Smooth muscle cell of bladder (primary cell): ENCODE measurements at places on chromosomes 6 and 20. TPM values are rescaled to one million over a fixed set of nuclear protein-coding genes. Genes with fewer than 3 reads are reported as not detected.

TSHZ2 gene
- total RNA-seq: 0.43 and 1.8 TPM in 2 replicates

ZSCAN23 gene
- total RNA-seq: 4.4 and 6.0 TPM in 2 replicates

C6orf15 gene
- not detected in 2 replicates for total RNA-seq

LHFPL5 gene
- total RNA-seq: not detected in 2 replicates

CAP2 gene
- 4.0 and 9.5 TPM in 2 replicates for total RNA-seq

RSPO3 gene
- total RNA-seq: 3.7 and 17.4 TPM in 2 replicates

MRPS18B gene
- total RNA-seq: 36.4 and 46.6 TPM in 2 replicates

IRF4 gene
- total RNA-seq: 0.14 and 0.65 TPM in 2 replicates

PRIM2 gene
- total RNA-seq: 25.3 and 54.0 TPM in 2 replicates

SOBP gene
- 4.2 and 5.3 TPM in 2 replicates for total RNA-seq

IL22RA2 gene
- total RNA-seq: not detected in 2 replicates

C6orf89 gene
- total RNA-seq: 52.9 and 60.6 TPM in 2 replicates

PFDN6 gene
- 46.4 and 56.6 TPM in 2 replicates for total RNA-seq

SMOC2 gene
- under 0.01 TPM in 1 of 2 replicates, not detected in the other for total RNA-seq

SLC2A10 gene
- 62.2 and 112 TPM in 2 replicates for total RNA-seq

ZNF831 gene
- not detected in 2 replicates for total RNA-seq

FILIP1 gene
- 0.14 and 0.28 TPM in 2 replicates for total RNA-seq

C6orf118 gene
- not detected in 2 replicates for total RNA-seq

FNDC1 gene
- 0.14 TPM in 1 of 2 replicates, not detected in the other for total RNA-seq

SYCP2L gene
- total RNA-seq: 0.09 and 0.14 TPM in 2 replicates

SYNGAP1 gene
- total RNA-seq: 1.7 and 3.9 TPM in 2 replicates

CYB5R4 gene
- 2.8 and 3.3 TPM in 2 replicates for total RNA-seq

LTA gene
- not detected in 2 replicates for total RNA-seq

RFX6 gene
- not detected in 2 replicates for total RNA-seq

SIM1 gene
- total RNA-seq: not detected in 2 replicates

GHRH gene
- total RNA-seq: not detected in 2 replicates

CST1 gene
- total RNA-seq: 0.28 TPM in 1 of 2 replicates, not detected in the other

HCK gene
- not detected in 2 replicates for total RNA-seq

FAM162B gene
- total RNA-seq: 1.4 and 1.8 TPM in 2 replicates

FKBP5 gene
- total RNA-seq: 2.8 and 4.8 TPM in 2 replicates

MICB gene
- total RNA-seq: 8.2 and 8.4 TPM in 2 replicates

MAFB gene
- total RNA-seq: under 0.01 and 0.83 TPM in 2 replicates

IPCEF1 gene
- total RNA-seq: 0.09 and 0.43 TPM in 2 replicates

AVP gene
- total RNA-seq: not detected in 2 replicates

TSPO2 gene
- total RNA-seq: not detected in 2 replicates

OLIG3 gene
- total RNA-seq: not detected in 2 replicates

SIRPB1 gene
- 0.71 TPM in 1 of 2 replicates, not detected in the other for total RNA-seq

TENT5A gene
- total RNA-seq: 47.5 and 125 TPM in 2 replicates

ANKRD66 gene
- total RNA-seq: not detected in 2 replicates

HLA-DMB gene
- total RNA-seq: under 0.01 and 0.71 TPM in 2 replicates

PROKR2 gene
- not detected in 2 replicates for total RNA-seq

SLC29A1 gene
- total RNA-seq: 3.1 and 6.2 TPM in 2 replicates

PRL gene
- total RNA-seq: under 0.01 TPM in 1 of 2 replicates, not detected in the other

EDN1 gene
- total RNA-seq: 0.43 and 2.0 TPM in 2 replicates

RBM24 gene
- total RNA-seq: 1.4 and 3.5 TPM in 2 replicates

ADGB gene
- total RNA-seq: not detected in 2 replicates

SLC22A2 gene
- total RNA-seq: not detected in 2 replicates

CST2 gene
- 0.55 and 0.71 TPM in 2 replicates for total RNA-seq

C20orf144 gene
- 0.09 and 0.14 TPM in 2 replicates for total RNA-seq

TRIM15 gene
- total RNA-seq: not detected in 2 replicates

CHMP4B gene
- 28.4 and 51.2 TPM in 2 replicates for total RNA-seq

DUSP15 gene
- 0.14 TPM in 1 of 2 replicates, not detected in the other for total RNA-seq

CHRNA4 gene
- not detected in 2 replicates for total RNA-seq

FAM209B gene
- not detected in 2 replicates for total RNA-seq

KIF25 gene
- not detected in 2 replicates for total RNA-seq
